Mesothelial cell of epicardium (in vitro differentiated cells): ENCODE measurements at places on chromosomes 4 and X. TPM values are rescaled to one million over a fixed set of nuclear protein-coding genes. Genes with fewer than 3 reads are reported as not detected.

The MAGEB4 gene
- not detected in 3 replicates for total RNA-seq

DNA sequence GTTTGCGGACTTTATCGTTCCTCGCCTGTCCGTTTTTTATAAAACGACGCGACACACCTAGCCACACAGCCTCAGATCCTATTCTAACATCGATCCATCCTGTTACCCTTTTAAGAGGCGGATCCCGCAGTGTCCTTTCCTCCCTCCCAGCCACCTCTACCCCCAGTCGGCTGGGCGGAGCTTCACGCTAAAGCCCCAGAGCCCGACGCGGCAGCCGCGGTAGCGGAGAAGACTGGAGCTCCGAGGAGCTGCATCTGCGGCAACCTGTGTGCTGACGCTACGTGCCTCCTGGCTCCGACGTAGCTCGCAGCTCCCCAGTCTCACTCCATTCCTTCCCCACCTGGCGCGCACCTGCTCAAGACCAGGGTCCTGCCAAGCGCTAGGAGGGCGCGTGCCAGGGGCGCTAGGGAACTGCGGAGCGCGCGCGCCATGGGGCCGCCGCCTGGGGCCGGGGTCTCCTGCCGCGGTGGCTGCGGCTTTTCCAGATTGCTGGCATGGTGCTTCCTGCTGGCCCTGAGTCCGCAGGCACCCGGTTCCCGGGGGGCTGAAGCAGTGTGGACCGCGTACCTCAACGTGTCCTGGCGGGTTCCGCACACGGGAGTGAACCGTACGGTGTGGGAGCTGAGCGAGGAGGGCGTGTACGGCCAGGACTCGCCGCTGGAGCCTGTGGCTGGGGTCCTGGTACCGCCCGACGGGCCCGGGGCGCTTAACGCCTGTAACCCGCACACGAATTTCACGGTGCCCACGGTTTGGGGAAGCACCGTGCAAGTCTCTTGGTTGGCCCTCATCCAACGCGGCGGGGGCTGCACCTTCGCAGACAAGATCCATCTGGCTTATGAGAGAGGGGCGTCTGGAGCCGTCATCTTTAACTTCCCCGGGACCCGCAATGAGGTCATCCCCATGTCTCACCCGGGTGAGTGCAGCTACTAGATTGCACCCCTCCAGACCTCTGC is at the start of gene RNF128:
Gene RNF128, plus strand, starts transcription at position 217 of the 953 bp plus-strand sequence. Its CDS starts 213 bp downstream, at position 430.
- DNase-seq, result peak; percentile 42

DNA sequence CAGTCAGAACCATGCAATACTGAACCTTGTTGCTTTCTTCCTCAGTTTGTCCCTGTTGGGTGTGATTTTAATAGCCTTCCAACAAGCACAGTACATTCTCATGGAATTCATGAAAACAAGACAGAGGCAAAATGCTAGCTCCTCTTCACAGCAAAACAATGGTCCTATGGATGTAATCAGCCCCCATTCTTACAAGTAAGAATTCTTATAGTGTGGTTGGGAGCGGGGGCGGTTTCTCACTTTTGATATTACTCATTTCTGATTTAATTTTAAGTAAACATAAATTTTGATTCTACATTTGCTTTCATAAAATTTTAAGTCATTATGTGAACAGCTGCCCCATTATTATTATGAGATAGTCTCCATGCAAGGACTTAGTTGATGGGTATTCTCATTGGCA is 80.8 kb upstream of the TLR2 start:
- no peak for DNase-seq

GRCh38 chr4:165464376-165464775 is 85.6 kb downstream of the CPE start:
- no peak for DNase-seq

DNA sequence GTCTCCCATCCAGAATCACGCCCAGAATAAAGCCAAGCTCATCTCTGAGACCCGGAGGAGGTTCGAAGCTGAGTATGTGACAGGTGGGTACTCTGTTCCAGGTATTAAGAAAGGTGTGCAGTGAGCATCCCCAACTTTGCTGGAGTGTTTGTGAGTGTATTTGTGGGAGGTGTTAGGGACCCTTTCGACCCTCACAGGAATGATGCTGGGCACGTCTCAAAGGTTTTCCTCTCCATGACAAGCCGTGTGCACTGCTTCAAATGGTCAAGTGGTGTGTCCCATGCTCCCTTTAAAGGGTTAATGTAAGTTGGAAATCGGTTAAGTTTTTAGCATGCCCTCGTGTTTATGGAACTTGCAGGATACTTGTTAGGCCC is 442 bp downstream of the MOSPD2 start:
- no peak for DNase-seq

DNA sequence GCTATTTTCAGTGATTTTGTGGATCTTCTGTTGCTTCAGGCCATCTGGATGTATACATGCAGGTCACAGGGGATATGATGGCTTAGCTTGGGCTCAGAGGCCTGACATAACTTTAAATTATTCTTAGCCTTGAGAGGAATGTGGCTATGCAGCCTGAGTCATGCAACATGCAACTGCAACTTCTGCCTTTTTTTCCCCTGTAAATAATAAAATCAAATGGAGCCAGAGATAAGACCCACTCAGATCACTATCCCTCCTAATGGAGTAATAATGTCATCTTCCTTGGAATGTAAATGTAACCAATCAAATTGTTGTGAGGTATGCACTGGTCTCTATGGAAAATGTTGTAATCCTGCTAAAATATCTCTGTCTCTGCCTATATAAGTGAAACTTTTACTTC is 54.9 kb downstream of the MAGEB17 start:
- no peak for DNase-seq

DNA sequence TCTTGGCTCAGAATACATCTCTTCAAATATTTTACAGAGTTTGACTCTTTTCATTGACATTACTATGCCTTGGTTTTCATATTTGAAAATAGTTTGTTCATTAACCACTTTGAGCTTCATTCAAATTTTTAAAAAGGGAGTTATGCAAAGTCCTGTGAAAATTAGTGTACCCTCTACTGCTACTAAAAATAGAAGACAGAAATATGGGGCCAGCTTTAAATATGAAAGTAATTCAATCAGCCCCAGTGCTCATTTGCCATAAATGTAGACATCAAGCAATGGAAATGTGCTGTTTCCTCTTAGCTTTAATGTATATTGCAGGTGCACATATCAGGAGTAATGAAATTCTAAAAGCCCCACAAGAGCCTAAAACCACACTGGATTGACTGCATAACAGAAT is 218.7 kb downstream of the SPATA18 start:
- no peak for DNase-seq

DNA sequence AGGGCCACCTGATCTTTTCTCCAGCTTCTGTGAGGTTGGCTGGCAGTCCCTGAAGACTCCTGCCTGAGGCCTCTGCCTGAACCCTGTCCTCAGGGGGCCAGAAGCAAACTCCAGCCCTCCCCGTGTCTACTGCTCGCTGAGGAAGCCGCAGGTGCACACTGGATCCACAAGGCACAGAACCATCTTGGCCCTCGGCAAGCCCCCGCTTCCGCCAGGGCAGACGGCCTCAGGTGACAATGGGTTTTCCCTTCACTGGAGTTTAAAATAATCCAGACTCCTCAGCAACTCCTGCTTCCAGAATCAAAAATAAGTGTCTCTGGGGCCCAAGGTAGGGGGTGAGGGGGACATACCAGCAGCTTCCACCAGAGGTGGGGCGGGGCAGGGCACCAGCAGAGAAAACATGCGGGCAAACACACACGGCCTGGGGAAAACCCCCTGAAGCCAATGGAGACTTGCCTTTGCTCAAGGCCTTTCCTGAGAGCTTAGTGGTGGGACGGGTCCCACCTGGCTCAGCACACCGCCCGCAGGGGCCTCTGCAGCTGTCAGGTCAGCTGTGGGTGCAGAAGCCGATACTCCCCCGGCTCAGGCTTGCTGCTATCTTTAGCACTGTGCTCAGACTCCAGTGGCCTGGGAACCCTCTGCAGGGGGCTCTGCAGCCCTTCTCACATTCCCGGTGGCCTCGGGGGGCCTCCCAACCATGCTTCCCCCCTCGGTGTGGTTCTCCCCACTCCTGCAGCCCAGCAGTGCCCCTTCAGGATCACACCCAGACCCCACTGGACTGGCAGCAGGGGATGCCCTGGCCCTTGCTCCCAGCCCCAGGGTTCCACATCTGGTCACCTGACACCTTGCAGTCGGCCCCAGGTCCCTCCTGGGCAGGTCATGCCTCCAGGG is 1.9 kb downstream of the MYL5 start:
- no peak for DNase-seq

DNA sequence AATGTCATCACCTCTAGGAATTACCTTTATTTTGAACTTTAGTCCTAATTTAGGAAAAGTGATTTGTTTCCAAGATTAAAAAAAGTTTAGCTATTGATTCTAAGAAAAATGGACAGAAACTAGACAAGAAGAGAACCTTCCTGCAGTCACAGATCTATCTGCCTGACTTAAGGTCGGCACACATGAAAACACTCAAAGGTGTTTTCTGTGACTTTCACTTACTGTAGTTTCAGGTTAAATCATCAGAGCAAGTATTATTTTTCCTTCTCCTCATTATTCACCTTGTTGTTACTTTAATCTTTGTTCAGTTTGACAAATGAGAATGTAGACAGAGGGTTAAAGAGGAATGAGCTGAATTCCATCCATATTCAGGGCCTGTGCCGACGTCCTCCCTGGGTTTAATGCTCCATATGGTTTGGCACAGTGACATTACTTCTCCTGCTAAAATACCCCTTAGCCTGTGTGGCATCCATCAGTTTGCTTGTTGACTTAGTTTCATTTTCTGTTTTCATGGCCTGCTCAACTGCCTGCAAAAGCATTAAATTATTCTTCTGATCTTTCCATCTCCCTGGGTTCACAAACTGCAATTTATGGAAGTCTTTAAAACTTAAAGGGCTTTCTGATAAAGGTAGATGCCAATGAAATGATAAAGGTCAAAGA is 352.7 kb downstream of the NKX6-1 start:
- no peak for DNase-seq

GRCh38 chr4:118004088-118004487 is 30.2 kb upstream of the NDST3 start:
- DNase-seq, result no peak

DNA sequence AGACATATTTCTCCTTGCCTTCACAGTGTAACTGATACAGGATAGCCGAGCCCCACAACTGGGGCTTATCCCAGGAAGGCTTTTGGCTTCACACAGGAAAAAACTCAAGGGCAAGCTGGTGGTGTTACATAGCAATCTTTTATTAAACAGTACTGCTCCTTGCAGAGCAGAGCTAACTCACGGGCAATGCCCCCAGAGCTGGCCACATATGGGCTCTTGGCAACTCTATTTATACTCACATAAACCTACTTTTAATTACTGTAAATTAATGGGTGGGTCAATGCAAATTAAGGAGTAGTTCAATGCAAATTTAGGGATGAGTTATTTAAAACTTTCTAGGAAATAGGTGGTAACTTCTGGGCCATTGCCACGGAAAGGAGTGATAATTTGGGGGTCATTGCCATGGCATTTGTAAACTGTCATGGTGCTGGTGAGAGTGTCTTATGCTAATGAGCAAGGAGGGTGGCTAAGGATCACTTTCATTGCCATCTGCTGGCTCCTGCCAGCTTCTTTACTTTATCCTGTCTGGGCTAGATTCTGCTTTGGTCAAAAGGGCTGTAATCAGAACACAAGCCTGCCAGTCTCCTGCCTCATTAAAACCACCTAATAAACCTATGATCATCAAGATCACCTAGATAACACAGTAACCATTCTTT is 288.8 kb downstream of the CENPC start:
- DNase-seq, result no peak
